Lung microvascular endothelial cell (primary cell): ENCODE measurements at places on chromosomes 12 and 14. TPM values are rescaled to one million over a fixed set of nuclear protein-coding genes. Genes with fewer than 3 reads are reported as not detected.

DNA sequence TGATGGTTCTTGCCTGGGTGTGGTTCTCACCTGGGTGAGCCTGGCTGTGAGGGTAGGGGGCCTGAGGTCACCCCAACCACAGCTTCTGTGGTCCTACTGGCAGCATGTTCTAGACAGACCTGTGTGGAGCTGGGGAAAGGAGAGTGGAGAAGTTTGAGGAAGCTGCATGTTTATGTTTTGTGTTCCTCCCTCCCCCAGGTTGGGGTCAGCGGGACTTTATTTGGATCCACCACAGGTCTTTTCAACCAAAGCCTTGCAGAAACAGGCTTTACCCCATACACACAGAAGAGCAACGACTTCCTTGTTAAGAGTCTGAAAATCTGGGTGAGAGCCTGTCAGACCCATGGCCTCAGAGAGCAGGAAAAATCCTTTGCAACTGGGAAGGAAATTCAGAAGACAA, 5.6 kb downstream of the CD9 start:
- no peak for DNase-seq

GRCh38 chr14:60515511-60516289, 6.8 kb downstream of the SIX6 start:
- DNase-seq: no peak

GRCh38 chr12:130955238-130955816, 1.6 kb downstream of the ADGRD1 start:
- DNase-seq: no peak

- peak; percentile 72 for DNase-seq
Measured at GRCh38 chr14:29016050-29016900, 249.7 kb downstream of the FOXG1 start.

The CDK4 gene
- total RNA-seq: 110 and 133 TPM in 2 replicates
